ENCODE measurements at places on chromosomes 2 and 18.
A peak's percentile ranks its signal among the peaks of the same experiment; 100 is the strongest.

- DNase-seq: no peak
These were observed 3.6 kb upstream of the CAPG start for GRCh38 chr2:85413592-85414420.

- DNase-seq: peak; percentile 43
These were observed 20.1 kb downstream of the CYB5A start for GRCh38 chr18:74271635-74272034.

DNA sequence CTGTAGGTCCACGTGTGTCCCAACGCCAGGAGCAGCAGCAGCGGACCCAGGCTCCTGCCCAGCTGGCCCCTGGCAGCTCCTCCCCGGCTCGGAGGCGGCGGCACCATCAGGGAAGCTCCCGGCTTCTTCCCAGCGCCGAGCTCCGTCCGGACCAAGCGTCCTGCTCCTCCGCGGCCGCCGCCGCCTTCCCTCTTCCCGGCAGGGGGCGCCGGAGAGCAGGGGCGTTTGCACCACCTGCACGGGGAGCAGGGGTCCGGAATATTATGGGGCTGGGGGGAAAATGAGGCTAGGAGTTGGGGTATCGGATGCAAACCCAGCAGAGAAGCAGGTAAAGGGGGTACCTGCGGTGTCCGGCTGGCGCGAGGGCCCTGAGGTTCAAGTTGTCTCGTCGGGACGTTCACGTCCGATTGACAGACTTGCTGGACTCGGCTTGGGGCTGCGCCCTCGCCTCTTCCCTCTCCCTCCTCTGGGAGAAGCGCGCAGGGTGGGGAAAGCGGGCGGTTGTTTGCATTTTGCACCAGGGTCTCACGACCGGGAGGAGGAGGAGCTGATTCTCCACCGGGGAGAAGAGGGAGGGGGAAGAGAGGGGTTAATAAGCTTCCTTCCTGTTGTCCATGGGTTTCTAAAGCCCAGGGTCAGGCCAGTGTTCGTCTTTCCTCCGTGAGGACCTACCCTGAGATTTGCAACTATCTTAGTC, at the start of gene CCBE1:
Gene CCBE1 (minus strand): TSS at position 188 of the 697 bp plus-strand sequence.
- DNase-seq: no peak

GRCh38 chr2:208252716-208253492, 2.0 kb downstream of the IDH1 start:
- DNase-seq: no peak

GRCh38 chr2:232335859-232336215, 42.7 kb upstream of the ALPP start:
- no peak for DNase-seq

- no peak for DNase-seq
These were observed 258.0 kb downstream of the MTX2 start for GRCh38 chr2:176526995-176527901.

Measured in epithelial cell of prostate (primary cell).